Stimulated activated CD8-positive, alpha-beta memory T cell treated with anti-CD3 and anti-CD28 coated beads, Interleukin-7, amount 100 ng/mL, for 24 hours (primary cell): ENCODE measurements at places on chromosomes 2 and 18.

GRCh38 chr18:27413495-27414401 lies 228.6 kb upstream of the CHST9 start:
- DNase-seq: no peak

DNA sequence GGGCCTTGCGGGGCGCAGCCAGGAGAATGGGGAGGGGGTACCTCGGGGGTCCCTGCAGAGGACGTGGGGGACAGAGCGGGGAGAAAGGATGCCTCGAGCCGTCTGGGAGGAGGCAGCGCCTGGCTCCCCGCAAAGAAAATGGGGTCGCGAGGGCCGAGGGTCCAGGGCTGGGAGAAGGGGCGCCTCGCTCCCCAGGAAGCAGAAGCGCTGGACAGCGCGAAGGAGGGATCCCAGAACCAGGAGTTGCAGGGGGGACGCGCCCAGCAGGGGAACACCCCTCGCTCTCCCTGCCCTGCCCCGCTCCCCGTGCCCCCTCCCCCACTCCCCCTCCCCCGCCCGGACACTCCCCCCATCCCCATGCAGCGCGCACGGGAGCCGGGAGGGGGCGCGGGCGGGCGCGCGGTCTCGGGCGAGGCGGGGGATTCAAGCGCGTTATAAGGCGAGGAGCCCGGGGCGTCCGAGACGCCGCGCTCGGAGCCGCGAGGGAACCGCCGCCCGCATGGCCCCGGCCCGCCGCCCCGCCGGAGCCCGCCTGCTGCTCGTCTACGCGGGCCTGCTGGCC lies at the start of gene ERFE:
TSS of gene ERFE (plus strand) at position 462 of the 562 bp plus-strand sequence. CDS start at position 500, 38 bp downstream.
- DNase-seq: peak; percentile 19

DNA sequence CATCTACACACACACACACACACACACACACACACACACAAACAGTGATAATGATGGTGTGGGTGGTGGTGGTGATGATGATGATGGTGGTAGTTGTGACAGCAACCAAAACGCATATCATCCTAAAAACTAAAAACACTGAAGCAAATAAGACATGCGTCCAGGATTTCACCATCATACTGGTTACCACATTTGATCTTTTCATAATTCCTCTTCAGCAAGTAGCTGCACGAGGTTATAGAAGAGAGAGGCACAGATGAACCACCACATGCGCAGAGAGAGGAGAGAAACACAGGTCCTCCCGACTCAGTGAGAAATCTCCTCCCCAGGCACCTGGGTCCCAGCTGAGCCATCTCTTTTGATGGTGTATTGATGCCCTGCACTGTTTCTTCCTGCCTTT lies 393.3 kb downstream of the METTL4 start:
- no peak for DNase-seq

GRCh38 chr2:233416706-233417105 lies 62.4 kb downstream of the DGKD start:
- no peak for DNase-seq
